ENCODE measurements at places on chromosomes 13 and 19. TPM values are rescaled to one million over a fixed set of nuclear protein-coding genes. Genes with fewer than 3 reads are reported as not detected.

The DAND5 gene
- not detected for total RNA-seq

- no peak for DNase-seq
Measured at GRCh38 chr19:19445911-19446361, 40.5 kb downstream of the GATAD2A start.

- DNase-seq: no peak
Measured at GRCh38 chr19:54062643-54063042, 1.1 kb downstream of the VSTM1 start.

- no peak for DNase-seq
Measured at GRCh38 chr13:101709952-101710351, 257.5 kb downstream of the ITGBL1 start.

- no peak for DNase-seq
Measured at GRCh38 chr13:36366031-36366430, 19.8 kb upstream of the SPART start.

- DNase-seq: no peak
Measured at GRCh38 chr13:38564256-38565150, 122.4 kb upstream of the FREM2 start.
